Uterus (tissue), 4 donors: ENCODE measurements at places on chromosomes 3 and 15.
A peak's percentile ranks its signal among the peaks of the same experiment; 100 is the strongest.

DNA sequence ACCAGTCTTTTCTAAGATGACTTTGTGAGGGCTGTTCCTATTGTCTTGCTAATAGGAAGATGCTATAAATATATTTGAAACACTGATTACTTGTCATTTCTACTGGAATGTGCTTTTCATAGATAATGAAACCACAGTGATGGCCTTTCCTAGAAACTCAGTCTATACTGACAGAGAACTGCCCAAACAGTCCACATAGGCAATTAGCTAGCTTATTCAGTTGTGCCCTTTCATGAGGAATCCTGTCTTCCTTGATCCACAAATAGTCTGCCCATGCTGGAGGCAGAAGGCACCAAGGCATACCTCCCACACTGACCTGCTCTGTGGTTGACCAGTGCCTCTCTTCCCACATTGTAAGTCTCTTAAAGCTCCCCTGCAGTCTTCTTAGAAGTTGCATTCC lies 135.9 kb downstream of the CMSS1 start:
- no peak for DNase-seq

GRCh38 chr3:52435246-52436101 lies 9.4 kb downstream of the SEMA3G start:
- no peak for DNase-seq

- no peak for DNase-seq
These were observed 15.1 kb upstream of the UACA start for GRCh38 chr15:70778258-70779076.

DNA sequence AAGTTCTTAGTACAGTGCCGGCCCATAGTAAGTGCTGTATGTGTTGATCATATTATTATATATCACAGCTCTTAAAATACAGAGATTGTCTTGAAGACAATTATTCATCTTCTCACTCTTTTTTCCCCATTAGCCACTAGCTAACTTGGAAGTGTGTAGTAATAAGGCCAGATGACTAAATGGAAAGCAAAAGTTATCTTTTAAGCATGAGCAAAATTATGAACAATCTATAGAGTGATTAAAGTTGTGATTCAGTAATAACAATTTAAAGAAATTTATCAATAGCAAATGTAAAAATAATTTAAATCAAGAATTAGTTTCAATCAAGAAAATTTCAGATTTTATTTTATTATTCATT lies 630.9 kb upstream of the TBL1XR1 start:
- no peak for DNase-seq

- no peak for DNase-seq
These were observed 33.5 kb upstream of the USP8 start for GRCh38 chr15:50390554-50391264.

DNA sequence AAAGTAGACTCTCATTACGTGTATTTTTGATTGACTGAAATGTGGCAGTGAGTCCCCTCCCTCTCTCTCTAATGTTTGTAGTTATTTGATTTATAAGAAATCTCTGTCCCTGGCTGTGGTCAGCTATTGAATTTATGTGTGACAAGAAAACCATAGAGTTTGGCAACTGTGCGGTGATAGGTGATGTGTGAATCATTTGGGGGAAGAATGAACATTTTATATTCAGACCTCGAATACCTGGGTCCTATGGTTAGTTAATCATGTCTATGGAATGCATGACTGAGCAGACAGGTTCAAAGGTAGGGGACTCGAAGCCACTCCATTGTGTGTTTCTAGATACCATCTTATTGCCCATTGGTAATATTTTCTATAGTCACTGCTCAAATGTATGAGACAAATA lies 712.1 kb downstream of the MECOM start:
- DNase-seq, result no peak

DNA sequence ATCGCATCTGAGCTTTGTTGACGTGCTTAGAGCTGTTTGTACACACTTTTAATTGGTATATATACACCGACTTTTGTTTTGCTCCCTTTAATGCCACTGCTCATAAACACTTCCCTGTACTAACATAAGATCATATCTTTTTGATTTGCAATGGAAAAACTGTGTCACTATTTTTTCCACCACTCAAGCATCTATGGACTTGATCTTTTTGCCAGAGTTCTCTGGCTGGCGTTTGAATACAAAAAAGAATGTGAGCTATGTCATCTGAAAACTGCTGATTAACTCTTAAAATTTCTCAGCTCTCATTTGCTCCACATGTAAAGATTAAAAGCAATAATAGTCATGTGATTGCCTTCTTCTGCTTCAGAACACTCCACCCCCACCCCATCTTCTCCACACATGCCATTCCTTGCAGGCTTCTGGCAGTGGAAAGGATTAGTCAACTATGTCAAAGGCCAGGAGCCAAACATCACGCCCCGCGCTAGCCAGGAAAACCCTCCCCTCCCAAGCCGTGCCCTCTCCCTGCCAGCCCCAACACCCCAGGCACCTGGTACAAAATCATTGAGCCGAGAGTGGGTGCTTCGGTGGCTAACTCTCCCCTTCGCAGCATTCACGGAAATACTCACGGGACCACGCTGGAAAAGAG lies 123.4 kb upstream of the MEF2A start:
- DNase-seq, result peak; percentile 57

GRCh38 chr3:172352786-172353185 lies 95.5 kb downstream of the GHSR start:
- no peak for DNase-seq

- DNase-seq, result no peak
These were observed 85.7 kb downstream of the FNDC3B start for GRCh38 chr3:172125053-172125452.

DNA sequence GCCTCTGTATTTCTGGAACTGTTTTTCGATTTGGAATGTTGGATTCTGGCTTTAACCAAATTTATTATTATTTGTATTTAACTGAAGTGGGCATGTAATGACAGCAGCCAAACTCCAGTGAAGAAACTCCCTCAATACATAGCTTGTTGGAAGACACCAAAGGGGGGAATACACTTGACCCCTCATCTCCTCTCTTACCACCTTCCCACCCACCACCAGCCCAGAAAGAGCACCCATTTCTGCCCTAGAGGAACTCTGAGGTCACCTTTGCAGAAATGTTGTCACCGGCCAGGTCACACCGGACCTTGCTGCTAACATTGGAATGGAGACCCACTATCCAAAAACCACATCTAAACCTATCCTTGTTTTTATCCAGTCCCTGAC lies 58.6 kb upstream of the CA12 start:
- no peak for DNase-seq

- DNase-seq, result no peak
These were observed 57.8 kb downstream of the MAP3K13 start for GRCh38 chr3:185420762-185421161.

DNA sequence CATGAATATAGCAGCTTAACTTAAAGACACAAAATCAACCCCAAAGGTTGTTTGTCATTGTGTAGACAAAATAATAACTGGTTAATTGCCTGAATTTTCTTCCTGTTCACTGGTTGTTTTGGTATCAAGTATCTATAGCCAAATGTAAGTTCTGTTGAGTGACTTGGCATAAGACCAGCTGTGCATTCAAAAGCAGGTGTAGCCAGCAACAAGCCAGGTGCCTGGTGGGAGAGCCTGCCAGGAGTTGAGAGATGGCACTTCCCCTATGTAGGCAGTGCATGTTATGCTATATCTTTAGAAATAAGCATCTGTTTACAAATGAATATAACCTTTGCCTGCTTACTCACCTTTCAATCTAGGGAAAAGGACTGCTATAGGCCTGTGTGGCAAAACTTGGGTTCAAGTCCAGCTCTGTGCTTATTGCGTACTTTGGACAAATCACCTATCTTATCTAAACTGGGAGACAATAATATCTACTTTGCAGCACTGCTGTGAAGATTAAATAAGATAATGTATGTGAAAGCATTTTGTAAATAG lies 84.9 kb upstream of the TBL1XR1 start:
- no peak for DNase-seq

DNA sequence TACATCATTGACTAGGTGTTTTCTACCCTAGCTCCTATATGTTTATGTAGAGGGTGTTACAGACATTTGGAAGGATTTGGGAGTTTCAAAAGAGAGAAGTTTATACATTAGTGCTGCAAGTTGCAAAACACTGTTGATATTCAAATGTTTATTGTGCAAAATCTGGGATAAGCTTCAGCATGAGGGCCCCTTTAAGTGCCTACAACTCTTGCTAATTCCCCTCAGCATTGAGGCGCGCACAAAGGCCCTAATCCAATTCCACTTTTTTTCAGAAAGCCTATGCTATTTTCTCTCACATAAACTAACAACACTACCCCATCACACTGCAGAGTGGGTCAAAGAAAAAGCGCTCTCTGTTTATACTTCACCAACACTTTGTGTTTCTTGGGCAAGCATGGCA lies 208.0 kb downstream of the NR2F2 start:
- no peak for DNase-seq

- DNase-seq, result no peak
These were observed 4.0 kb downstream of the NEDD4 start for GRCh38 chr15:55989383-55989782.

DNA sequence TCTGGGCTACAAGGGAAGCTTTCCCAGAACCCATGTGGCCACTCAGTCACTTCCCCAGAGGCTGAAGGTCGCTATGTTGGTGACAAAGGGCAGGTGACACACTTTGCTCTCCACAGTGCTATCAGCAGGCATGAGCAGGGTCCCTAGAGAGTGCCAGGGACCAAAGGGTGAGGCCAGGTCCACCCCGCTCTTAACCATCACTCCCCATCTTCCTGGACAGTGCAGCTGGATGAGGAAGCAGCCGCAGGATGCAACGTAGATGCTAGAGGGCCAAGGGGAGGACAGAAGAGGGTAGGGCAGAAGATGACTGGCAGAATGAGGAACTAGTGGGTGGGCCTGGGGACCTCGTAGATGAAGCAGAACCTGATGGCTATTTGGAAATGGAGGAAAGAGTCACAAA lies 13.6 kb upstream of the LTF start:
- no peak for DNase-seq

DNA sequence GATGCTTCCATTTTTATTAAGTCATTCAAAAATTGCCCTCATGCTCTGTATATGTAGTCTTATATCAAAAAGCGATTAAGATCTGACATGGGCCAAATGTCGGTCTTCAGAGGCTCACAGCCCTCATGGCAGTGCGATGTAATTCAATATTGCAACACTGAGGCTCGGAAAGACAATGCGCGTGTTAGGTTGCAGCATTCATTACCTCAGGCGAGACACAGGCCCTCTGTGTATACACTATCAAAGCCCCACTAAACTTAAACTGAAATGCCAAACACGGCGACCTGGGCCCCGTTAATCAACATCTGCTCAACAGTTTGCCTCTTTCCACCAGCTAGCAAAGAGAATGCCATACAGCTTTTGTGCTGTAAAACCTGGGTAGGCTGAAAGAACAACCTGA lies 413.4 kb downstream of the ERC2 start:
- DNase-seq, result no peak

- no peak for DNase-seq
These were observed 621.7 kb upstream of the AGTR1 start for GRCh38 chr3:148075771-148076716.

DNA sequence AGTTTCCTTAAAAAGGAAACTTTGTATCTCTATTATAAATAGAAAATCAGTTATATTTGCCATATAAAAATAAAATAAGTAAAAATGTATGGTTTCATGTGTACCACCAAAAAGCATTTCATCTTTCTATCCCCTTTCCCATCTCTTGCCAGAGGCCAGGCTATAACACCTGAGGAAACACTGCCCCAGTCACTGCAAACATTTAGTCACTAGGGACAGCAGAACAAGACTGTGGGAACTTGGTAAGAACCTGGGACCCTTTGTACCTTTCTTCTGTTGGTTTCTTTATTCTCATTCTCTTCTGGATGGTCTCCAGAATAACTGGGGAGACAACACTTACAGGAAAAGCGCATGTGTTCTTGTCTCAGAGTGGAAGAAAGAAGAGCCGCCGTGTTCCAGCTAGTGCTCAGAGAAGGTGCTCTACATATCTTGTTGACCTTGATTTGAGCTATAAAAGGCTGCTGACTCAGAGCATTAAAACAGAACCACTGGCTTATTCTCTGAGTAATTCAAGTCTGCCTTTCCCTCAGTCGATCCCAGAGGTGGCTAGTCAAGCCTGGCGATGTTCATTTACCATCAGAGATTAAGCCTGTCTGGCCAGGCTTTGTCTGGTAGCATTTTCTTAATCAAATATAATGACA lies 361.6 kb downstream of the RBMS3 start:
- no peak for DNase-seq

GRCh38 chr3:177571271-177571943 lies 374.1 kb upstream of the TBL1XR1 start:
- DNase-seq, result no peak

- DNase-seq, result no peak
These were observed 83.3 kb upstream of the MYO5C start for GRCh38 chr15:52378746-52379394.

GRCh38 chr3:171548917-171549316 lies 88.7 kb upstream of the TNIK start:
- DNase-seq, result no peak

DNA sequence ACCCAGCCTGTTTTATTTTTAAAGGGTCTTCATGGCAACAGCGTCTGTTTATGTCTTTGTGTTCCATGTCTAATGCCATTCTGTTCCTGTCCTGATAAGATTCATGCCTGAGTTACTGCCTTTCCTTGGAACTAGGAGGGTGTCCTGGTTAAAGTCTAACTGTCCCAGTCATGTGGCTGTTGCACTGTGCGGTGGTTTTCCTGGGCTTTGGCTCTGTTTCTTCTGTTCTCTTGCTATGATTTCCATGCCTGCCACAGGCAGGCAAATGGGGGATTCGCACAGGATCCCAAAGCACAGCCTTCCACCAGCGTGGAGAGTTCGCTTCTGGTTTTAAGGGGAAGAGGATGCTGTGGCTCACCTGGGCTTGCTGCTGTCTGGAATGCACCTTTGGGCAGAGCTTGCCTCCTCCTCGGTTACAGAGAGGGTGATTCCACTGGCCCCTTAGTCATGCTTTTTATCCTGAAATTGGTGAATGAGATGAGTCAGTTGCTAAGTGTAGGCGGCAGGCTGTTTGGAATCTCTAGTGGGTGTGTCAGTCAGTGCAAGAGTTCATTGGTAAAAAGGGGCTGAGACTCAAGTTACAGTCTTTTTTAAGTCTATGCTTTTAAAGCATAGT lies 86.8 kb downstream of the CCK start:
- DNase-seq, result peak; percentile 40

DNA sequence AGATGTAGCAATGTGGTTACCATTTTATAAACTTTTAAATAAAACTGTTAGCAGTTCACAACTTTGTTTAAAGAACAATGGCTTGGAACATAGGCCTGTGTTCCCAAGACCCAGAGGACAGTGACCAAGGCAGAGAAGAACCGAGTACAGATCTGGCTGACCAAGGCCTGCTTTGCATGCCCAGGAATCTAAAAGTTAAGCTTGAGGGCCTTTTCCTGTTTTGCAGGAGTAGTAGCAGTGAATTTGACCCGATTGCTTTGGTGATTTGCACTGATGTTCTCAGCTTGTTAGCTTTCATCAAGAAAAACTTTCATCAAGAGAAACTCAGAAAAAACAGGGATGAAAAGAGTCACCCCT lies 9.9 kb downstream of the FILIP1L start:
- no peak for DNase-seq

DNA sequence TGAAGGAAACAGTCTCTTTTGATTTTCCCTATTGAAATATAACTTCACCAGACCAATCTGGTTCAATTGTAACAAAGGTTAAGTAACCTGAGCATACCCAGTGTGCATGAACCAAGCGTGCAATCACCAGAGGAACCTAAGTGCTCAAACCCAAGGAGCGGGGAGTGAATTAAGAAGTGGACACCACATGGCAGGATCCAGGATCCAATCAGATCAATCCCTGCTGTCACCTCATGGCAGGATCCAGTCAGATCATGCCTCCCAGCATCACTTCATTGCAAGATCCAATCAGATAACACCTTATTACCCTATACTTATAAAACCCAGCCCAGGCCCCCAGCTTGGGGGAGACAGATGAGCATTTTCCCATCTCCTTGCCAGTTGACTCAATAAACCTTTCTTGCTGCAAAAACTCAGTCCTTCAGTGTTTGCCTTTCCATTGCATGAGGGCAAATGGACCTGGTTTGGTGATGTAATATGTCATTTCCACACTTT lies 38.9 kb upstream of the RNU6-1 start:
- DNase-seq, result no peak
